Cerebellar nuclear complex (tissue), 1 donor: ENCODE measurements at places on chromosomes 4 and X.

- DNase-seq, result no peak
Measured at GRCh38 chr4:79865201-79865597, 207.8 kb downstream of the ANTXR2 start.

- DNase-seq, result no peak
Measured at GRCh38 chrX:48003367-48003757, 427 bp downstream of the ZNF182 start.

DNA sequence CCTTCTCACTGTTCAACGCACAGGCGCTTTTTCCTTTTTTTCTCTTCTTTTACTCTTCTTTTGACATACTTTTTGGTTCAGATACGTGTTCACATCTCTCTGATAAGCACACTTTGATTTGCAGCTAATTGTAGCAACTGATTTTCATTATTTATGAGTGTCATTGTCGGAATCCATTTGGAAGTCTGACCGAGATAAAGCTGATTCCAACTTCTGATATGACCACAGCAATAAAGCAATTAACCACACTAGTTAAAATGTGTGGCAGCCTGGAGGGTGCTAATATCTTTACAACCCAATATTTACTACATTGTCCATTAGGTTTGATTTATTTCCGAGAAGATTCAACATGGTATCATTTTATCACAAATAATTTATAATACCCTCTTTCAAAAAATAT lies 101.8 kb downstream of the TENM3 start:
- DNase-seq, result no peak

DNA sequence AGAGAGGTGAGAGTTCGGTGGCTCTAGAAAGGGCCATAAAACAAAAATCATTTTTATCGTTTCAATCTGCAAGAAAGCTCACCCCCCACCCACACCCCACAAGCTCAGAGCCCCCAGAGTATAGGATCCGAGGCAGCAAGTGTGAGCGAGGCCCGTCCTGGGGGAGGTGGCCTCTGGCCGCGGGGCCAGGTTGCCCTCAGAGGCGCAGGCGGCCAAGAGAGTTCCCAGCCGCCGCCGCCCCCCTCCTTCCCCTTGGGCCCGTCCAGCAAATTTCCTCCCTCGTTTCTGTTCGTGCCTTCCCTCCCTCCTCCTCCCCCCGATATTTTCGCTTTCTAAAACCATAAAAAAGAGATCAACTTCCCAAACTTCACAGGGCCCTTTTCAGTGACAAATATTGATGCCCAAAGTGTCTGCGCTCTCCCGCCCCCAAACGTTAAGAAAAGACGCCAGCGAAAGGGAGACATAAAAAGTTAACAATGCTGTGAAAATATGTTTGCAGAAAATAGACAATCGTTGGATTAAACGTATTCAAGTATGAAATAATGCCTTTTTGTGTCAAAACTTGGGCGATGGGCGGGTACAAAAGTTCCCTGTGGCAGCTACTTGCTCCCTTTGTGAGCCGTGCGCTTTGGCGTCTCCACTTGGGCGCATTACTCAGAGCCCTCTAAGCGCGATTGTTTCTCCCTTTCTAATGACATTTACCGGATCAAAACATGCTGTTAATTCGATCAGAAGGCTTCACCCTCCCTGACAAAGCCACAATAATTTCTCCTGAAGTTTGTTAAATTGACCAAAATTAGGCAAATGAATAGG lies 1.1 kb upstream of the HELT start:
- no peak for DNase-seq

GRCh38 chr4:1342003-1342402 lies 5.0 kb upstream of the UVSSA start:
- no peak for DNase-seq

GRCh38 chr4:113788888-113789287 lies 27.4 kb upstream of the CAMK2D start:
- DNase-seq, result no peak

DNA sequence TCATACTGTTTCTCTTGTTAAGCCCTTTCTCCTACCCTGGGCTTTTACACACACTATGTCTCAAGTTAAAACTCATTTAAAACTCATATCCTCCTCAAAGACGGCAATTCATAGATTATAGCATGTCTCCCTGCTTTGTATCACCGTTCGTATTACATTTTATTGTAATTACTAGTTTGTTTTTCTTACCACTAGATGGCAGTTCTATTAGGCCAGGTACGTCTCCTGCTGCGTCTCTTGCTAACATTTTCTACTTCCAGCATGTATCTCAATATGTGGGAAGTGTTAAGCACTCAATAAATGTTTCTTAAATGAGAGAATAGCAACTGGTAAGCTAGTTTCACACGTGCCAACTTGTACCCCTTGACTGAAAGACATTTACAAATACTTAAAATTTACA lies 450.3 kb upstream of the PCDH7 start:
- DNase-seq, result no peak

- no peak for DNase-seq
Measured at GRCh38 chr4:119729835-119730670, 101.4 kb upstream of the PDE5A start.

GRCh38 chr4:6290769-6291547 lies 21.3 kb downstream of the WFS1 start:
- DNase-seq, result no peak

- DNase-seq, result no peak
Measured at GRCh38 chr4:151822331-151822730, 61.5 kb upstream of the GATB start.

DNA sequence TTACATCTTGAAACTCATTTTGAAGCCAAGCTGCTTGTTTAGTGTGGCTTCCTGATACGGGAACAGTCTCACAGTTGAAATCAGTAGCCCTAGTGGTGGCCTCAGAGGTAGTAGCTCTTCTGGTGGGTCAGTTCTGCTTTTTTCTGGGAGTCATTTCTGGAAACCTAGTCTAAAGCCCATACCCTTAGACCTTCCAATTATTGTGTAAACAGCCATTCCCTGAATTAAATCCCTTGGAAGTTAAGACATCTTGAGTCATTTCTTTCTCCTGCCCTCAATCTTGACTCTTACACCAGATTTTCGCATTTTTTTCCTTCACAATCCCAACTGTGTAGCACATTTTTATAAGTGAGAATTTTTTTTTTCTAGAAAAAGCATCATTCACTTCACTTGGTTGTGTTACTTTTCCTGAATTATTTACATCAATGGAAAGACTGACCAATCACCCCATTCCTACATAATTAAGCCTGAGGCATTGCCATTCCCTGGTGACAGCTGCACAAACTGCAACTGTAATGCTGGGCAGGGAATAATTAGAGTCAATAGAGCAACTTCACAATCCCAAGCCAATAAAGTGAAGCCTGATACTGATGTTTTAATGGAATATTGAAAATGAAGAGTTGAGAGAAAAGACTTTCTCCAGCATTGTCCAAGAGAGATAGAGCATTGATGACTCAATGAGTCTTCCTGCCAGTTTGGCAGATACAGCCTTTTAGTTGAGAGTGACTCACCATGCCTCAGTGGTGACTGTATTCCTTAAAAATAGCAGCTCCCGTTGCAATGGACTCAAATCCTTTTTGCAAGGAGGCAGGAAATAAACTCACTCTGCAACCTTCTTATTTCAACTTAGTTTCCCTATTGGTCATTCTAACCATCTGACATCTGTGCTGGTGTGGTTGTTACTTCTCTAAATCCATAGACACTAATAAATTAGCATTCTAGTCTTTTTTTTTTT lies 13.0 kb upstream of the SEPSECS start:
- DNase-seq, result no peak

DNA sequence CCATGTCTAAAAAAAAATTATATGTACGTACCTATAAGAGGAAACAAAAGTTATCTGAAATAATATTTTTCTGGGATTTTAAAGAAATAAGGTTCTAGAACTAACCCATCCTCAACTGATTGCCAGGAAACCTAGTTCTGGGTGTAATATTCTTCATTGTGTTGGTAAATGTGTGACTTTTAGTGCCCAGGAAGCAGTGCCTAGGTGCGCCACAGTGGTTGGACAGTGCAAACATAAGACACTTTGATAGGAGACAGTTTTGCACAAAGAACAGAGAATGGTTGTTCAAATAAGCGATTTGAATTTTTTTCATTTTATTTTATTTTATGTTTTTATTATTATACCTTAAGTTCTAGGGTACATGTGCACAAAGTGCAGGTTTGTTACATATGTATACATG lies 22.0 kb upstream of the PTTG2 start:
- DNase-seq, result no peak

- no peak for DNase-seq
Measured at GRCh38 chr4:41160856-41161255, 53.5 kb downstream of the APBB2 start.

DNA sequence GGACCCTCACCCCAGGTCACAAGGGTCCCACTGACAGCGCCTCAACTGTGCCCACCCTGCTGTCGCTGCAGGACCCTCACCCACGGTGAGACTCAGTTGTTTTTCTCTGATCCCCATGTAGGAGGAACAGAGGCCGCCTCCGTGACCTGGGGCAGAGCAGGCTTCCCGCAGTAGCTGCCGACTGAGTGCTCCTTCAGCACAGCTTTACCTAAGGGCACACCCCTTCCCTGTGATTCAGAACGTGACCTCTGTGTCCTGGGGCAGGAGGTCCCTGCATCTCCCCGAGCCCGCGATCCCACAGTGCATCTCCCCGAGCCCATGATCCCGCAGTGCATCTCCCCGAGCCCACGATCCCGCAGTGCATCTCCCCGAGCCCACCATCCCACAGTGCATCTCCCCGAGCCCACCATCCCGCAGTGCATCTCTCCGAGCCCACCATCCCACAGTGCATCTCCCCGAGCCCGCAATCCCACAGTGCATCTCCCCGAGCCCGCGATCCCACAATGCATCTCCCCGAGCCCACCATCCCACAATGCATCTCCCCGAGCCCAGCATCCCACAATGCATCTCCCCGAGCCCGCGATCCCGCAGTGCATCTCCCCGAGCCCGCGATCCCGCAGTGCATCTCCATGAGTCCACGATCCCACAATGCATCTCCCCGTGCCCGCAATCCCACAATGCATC lies 23.6 kb downstream of the PPP2R3B start:
- DNase-seq, result no peak

DNA sequence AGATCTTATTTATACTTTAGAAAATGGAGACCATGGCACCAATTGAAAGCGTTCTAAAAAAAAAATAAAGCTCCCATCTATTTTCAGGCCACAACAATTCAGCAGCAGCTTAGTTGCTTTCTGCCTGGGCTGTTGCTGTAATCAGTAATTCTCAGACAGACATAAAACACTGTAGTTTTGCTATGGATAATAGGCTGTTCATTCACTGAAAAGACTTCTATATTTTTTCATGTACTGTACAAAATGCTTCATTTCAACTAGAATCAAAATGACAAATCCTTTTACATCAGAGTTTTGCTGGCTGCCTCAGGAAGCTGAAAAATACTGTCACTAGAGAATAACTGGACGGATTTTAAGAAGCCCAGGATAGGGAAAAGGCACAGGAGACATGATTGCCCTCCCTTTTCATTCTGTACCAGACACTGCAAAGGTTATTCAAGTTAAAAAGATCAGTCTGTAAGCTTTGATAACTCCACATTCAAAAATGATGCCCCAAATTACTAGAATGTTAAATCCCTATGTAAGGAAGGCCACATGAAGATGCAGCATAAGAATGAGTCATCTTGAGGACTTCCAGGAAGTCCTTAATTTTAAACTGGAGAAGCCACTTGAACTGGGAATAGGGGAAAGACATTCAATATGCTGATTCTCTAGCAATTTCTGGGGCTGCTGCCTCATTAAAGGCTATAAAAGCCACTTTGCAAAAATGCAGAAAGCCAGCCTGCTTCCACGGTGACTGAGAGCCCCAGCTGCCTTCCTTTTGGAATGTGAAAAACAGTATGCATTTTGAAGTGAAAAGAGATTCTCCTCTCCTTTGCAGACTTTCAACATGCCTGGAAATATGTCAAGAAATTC lies 403.2 kb upstream of the RASGEF1B start:
- no peak for DNase-seq

DNA sequence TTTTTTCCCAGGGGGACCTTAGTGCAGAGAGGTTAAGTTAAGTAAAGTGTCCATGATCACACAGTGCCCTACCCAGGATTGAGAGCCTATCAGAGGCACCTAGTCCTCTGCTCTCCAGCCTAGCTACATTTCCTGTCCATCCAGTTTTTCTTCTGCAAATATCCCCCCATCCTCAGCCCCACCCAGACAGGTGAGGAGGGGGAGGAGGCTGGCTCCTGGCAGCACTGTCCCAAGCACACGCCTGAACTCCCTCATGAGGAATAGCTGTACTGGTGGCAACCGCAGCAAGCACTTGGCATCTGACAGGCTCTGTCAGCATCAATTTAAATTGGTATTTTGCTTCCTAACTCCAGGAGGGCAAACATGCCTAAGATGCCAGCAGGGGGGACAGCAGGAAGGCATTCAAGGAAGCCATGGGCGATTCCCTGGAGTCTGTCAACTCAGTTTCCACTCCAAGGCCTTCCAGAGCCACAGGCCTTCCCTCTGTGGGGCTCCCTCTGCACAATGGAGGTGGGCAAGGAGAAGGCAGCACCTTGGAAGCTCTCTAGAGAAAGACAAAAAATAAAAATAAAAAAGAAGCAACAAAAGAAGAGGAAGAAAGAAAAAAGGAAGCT lies 6.4 kb upstream of the FRMPD3 start:
- DNase-seq, result no peak

DNA sequence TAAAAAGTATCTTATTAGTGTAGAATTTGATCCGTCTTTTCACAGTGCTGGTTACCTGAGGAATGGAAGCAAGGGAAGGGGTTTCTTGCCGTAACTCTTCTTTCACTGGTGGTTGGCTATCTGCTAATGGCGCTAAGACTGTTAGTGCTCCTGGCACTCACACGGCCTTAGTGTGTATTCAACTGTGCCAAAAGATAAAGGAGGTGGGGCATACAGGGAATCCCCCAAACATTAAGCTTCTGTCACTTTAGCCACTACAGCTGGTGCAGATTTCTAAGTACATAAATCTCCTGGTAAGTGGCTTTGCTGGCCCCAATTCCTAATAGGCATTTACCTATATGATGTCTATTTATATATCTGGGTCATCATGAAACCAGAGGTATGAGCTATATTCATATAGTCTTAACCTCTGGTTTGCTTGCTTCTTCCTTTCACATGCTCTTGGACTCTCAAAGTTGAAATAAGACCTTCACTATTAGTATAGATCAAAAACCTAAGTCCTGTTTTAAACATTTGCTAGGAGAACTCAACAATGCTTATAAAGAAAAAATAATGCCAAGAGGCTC lies 95.1 kb downstream of the TSPAN7 start:
- DNase-seq, result no peak

- no peak for DNase-seq
Measured at GRCh38 chr4:48254381-48255071, 15.1 kb downstream of the TEC start.

GRCh38 chr4:10158333-10158942 lies 41.8 kb upstream of the WDR1 start:
- no peak for DNase-seq

GRCh38 chr4:153156263-153156662 lies 48.0 kb upstream of the TRIM2 start:
- DNase-seq, result no peak

- DNase-seq, result no peak
Measured at GRCh38 chrX:42770566-42770965, 7.4 kb downstream of the PPP1R2C start.

GRCh38 chrX:123771449-123772064 lies 38.7 kb upstream of the THOC2 start:
- no peak for DNase-seq

DNA sequence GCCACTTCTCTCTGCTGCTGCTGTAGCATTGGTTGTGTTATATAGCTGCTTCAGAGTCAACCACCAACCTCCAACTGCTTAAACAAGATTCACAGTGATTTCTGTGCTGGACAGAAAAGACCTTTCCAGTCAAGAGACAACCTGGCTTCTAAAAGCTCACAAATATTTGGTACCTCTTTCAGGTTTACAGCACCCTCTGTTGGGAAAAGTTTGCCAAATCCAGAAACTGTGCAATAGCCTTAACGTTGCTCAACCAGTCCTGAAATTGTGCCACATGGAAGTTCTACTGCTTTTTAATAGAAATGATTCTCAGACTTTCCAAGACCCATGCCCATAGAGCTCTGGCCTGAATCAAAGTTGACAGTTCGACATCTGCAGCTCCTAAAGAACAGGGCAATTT lies 842.1 kb upstream of the HTR2C start:
- DNase-seq, result no peak
